Dermis blood vessel endothelial cell (primary cell): ENCODE measurements at places on chromosomes 5 and 9.
A peak's percentile ranks its signal among the peaks of the same experiment; 100 is the strongest.

- no peak for DNase-seq
These were observed 117.5 kb upstream of the OTULINL start for GRCh38 chr5:14464096-14464495.

- no peak for DNase-seq
These were observed 112.2 kb upstream of the NUDT12 start for GRCh38 chr5:103674739-103675138.

GRCh38 chr5:141503681-141504080 is 14.8 kb downstream of the PCDHGC5 start:
- DNase-seq: no peak

GRCh38 chr9:116646661-116647514 is 40.2 kb upstream of the TRIM32 start:
- peak; percentile 55 for DNase-seq

DNA sequence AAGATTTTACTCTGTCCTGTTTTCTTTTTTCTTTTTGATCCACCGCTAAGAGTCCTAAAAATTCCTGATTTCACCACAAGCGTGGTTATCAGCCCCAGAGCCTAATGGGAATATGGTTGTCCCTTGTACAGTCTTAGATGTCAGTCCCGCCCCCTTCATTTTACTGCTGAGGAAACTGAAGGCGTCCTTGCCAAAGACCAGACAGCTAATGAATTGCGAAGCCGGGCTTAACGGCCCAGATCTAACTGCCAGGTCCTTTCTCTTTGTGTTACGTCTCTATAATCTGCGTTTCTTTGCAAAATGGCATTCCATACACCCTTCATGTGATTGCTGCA is 497 bp downstream of the NSA2 start:
- DNase-seq: peak; percentile 58
